ENCODE measurements at places on chromosomes 16 and 17.

DNA sequence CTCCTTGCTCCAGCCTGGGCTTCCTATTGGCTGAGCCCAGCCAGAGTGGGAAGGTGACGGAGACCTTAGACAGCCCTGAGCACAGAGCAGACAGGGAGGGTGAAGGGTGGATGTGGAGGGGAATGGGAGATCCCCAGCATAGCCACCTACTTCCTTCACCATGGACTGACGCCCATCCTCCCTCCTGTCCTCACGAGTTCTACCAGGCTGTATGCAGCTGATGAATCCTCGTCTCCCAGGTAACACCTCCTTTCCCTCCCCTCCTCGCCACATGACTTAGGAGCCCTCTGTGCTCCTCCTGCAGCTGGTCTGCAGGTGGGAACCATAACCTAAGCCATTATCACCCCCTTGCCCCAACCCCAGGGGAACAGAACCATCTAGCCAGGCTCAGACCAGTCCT lies 9.0 kb upstream of the CRHR1 start:
- no peak for DNase-seq

DNA sequence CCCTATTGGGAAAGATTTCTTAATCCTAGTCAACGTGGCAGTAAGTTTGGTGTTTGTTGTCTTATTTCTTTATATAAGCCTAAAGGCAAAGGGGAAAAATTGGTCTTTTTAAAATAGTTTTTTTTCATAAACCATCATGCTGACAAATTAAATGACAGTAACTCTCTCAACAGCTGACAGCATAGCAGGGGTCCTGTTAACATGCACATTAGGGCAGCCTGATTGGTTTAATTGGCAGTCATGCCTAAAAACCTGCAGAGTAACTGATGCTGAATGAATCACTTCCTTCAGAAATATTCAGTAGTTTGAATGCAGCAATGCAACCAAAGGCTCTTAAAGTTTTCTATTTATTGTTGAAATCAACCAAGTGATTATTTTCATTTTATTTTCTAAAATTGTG lies 85.4 kb downstream of the ITFG1 start:
- no peak for DNase-seq

- DNase-seq: no peak
Measured at GRCh38 chr17:3679531-3680126, 11.0 kb downstream of the EMC6 start.

- DNase-seq: no peak
Measured at GRCh38 chr17:17938388-17939107, 33.7 kb downstream of the TOM1L2 start.

Data from stimulated activated CD8-positive, alpha-beta memory T cell treated with anti-CD3 and anti-CD28 coated beads, Interleukin-7, amount 100 ng/mL, for 1 hour (primary cell).